ENCODE measurements at places on chromosomes 4 and X.

GRCh38 chr4:189202869-189203271, 737.8 kb upstream of the FRG1 start:
- no peak for DNase-seq

GRCh38 chrX:100098660-100099375, 311.3 kb downstream of the PCDH19 start:
- DNase-seq: no peak

- DNase-seq: no peak
These were observed 26.3 kb upstream of the ADH1C start for GRCh38 chr4:99378876-99379275.

DNA sequence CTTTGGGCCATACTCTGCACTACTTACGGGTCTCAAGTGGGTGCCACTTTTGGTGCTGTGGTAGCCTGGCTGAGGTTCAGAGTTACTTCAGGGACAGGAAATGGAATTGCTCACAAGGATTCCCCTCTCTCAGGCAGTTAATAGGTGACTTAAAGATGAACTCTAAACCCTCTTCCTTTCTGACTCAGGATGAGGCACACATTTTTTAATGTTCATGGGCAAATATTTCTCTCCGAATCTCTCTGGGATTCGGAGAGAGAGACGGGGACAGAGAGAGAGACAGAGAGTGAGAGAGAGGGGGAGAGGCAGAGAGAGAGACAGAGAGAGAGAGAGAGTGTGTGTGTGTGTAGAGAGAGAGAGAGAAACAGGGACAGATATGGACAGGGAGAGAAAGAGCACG, 79.8 kb downstream of the NYX start:
- DNase-seq: no peak

GRCh38 chrX:100677611-100678181, 33.7 kb downstream of the SRPX2 start:
- DNase-seq: no peak

DNA sequence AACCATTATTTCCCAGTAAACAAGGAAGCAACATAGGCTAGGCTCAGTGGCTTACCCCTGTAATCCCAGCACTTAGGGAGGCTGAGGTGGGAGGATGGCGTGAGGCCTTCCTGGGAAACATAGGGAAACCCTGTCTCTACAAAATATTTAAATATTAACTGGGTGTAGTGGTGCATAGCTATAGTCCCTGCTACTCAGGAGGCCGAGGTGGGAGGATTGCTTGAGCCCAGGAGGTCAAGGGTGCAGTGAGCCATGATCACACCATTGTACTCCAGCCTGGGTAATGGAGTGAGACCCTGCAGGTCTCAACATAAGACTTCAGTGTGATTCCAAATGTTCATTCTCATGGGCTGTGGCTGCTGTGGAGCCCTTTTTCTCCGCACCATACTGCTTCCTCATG, 34.9 kb downstream of the FHDC1 start:
- DNase-seq: no peak

DNA sequence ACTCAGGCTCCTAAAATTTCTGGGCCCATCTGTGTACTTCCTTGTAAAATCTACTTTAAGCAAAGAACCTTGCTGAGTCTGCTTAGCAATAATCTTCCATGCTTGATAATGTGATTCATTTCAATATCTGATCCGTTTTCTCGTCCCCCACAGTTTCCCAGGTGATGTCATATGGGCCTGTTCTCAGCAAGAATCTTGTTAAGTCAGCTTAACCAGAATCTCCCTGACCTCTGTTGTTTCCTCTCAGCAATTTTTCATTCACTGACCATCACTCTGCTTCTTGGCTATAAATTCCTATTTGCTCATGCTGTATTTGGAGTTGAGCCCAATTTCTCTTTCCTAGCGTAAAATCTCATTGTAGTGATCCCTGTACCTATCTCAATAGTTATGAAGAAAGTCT, 13.9 kb downstream of the CSN2 start:
- no peak for DNase-seq

DNA sequence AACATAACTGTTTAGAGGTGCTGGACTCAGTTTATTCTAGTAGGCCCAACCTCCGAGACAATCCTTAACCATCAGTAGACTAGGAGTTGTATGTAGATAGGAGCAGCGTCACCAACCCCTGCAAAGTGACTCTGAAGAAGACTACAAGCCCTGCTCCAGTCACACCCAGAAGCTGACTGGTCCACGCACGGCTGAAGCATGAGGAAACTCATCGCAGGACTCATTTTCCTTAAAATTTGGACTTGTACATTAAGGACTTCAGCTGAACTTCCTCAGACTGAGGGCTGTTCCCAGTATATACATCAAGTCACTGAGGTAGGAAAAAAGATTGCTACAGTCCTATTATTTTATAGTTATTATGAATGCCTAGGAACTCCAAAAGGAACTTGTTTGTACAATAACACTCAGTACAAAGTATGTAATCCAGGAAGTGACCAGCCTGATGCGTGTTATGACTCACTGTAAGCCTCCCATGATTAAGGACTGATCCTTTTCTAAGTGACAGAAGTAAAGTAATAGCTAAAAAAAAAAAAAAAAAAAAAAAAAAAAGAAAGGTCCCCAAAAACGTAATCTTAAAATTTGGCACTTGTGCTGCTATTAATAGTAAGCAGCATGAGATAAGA, 41.6 kb upstream of the UGT2B7 start:
- no peak for DNase-seq

- no peak for DNase-seq
These were observed 140.2 kb downstream of the STIM2 start for GRCh38 chr4:27000820-27001219.

DNA sequence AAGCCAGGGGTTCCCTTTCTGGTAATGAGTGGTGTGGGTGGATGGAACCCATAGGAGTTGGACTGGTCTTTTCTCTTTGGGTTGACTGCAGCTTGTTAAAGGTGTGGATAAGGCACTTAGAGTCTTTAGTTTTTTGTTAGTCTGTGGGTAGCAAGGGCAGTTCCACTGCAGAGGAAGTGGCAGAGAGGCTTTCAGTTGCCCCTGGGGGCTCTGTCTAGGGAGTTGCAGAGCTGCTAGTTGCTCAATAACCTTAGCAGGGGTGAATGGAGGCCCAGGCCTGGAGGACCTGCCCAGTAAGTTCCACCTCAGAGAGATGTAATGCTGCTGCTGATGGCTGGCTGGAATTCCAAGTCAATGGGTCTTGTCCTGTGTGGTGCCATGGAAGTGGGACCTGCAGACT, 282.6 kb upstream of the NDST4 start:
- no peak for DNase-seq

DNA sequence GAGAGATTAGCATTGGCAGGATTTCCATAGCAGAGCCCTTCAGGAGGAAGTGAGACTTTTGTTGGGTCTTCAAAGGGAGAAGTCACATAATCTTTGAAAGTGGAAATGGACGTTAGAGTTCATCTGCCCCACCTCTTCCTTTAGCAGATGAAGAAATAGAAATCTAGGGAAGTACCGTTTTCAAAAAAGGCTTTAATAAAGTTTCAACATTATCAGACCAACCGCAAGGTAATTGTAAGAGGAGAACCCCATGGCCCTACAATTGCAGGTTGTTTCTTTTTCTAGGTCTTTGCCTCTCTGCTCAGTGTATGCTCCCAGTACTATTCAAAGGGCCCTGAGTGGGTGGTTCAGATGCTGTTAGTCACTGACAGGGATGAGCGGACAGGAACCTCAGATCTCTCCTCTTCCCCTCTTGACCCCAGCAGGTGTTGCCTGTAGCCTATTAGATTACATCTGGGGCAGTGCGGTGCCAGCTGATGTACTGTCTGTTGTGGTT, 48.6 kb upstream of the AP1S2 start:
- DNase-seq: no peak

- DNase-seq: no peak
These were observed 188.0 kb downstream of the STIM2 start for GRCh38 chr4:27048429-27049238.

DNA sequence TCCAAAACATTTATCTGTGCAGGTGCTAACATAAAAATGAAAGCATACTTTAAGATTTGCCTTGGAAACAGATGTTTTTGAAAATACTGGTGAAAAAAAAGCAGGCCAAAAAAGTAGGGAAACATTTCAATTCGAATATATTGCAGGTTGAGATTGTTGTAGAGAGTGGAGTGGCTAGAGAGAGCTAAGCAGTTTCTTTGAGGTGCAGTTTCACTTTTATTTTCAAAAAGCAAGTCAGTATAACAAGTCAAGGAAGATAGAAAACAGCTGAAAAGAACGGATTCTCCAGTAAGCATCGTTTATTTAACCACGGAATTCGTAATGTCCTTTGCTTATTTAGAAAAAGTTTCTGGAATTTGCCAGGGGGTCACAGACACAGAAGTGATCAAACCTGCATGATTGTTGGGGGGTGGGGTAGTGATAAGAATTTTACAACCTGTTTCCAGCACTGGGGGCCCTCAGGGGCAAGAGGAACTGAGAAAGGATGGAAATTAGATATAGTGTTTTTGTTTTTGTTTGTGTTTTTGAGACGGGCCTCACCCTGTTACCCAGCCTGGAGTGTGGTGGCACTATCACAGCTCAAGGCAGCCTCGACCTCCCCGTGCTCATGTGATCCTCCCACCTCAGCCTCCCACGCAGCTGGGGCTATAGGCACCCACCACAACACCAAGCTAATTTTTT, 175.0 kb downstream of the TENM3 start:
- no peak for DNase-seq

GRCh38 chrX:1496076-1496475, 40.9 kb downstream of the P2RY8 start:
- no peak for DNase-seq

- no peak for DNase-seq
These were observed 457.4 kb downstream of the IL1RAPL1 start for GRCh38 chrX:29044423-29045184.

GRCh38 chr4:26050212-26050643, 136.2 kb downstream of the SMIM20 start:
- DNase-seq: no peak

- DNase-seq: no peak
These were observed 524.2 kb downstream of the FAT4 start for GRCh38 chr4:125838924-125839323.

DNA sequence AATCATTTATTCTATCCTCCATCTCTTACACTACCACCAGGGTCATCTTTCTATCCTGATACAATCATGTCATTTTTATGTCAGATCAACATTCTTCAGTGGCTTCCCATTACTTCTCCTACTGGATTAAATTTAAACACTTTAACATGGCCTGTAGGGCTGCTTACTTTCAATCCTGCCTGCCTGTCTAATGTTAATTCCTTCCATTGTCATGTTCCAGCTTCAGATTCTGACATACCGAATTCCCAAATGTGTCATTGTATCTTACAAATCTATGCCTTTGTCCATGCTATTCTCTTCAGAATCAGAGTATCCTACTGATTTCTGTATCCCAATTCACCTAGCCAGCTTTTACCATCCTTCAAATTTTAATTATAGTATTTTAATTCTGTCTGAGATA, 49.9 kb upstream of the FHDC1 start:
- DNase-seq: no peak

GRCh38 chr4:133149932-133150471, 908 bp downstream of the PCDH10 start:
- no peak for DNase-seq

DNA sequence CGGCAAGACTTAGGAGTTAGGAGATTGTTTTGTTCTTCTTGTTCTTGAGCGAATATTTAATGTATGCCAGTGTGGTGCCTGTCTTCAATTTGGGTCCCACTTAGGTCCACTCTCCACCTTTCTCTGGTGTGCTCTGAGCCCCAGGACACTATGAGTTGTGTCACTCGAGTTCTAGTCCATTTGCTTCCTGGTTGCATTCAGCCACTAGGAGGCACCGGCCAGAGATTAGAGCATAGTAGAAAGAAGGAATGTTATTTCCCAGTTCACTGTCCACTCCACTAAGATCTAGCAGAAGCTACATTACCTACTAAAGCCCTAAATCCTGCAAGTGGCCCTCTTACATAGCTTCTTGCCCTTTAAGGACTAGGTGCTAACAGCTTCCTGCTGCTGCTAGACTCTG, 326.9 kb downstream of the NAF1 start:
- no peak for DNase-seq

- DNase-seq: no peak
These were observed 121.8 kb upstream of the FAM241A start for GRCh38 chr4:112023402-112023950.

DNA sequence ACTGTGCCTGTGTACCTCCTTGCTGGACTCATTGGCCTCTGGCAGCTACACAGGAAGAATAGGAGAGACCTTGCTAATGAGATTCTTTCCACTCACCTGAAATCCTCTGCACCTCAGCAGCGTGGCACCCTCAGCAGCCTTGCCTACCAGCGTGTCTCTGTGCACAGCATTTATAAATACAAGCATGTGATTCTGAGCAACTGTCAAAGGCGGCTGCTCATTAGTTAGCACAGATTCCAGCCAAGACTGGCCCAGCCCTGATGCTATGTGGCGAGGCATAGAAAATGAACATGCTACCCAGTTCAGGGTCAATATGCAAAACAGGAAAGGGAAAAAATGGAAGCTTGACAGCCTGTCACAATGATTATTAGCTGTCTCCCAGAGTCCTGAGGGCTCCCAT, 298.0 kb downstream of the C4orf33 start:
- DNase-seq: no peak

DNA sequence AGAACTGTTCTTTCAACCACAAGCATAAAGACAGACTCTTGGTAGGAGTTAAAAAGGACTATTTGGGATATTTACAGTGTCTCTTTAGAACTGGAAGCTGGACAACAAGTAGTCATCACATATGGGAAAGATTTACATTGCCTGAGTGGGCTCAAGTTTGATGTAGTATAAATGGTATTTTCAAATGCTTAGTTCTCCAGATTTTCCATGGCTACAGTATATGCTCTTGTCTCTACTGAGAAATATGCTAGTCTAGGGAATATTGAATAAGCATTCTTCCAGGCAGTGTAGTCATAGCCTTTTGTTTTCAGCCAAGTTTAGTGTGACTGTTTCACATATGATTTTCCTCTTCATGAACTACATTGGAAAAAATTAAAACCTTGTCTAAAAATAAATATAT, 315.6 kb downstream of the ARHGAP24 start:
- DNase-seq: no peak

DNA sequence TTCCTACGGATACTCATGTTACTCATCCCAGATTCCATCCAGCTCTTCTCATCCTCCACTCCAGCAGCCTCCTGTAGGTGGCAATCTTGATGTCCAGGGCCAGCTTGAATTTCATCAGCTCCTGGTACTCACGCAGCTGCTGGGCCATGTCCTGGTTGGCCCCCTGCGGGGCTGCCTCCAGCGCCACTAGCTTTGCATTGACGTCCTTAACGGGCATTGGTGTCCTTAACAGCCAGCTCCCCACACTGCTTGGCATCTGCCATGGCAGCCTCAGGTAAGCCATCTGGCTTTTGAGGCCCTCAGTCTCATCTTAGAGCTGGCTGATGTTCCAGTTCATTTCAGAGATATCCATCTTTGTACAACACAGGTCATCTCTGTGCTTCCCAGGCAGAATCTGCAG, 223.7 kb downstream of the FGF13 start:
- DNase-seq: no peak

GRCh38 chr4:76476571-76476970, 41.5 kb downstream of the SHROOM3 start:
- no peak for DNase-seq
